ENCODE measurements at places on chromosomes 3 and 15. TPM values are rescaled to one million over a fixed set of nuclear protein-coding genes. Genes with fewer than 3 reads are reported as not detected.

CCR2 gene
- total RNA-seq: 0.14 TPM

MINAR1 gene
- total RNA-seq: 2.3 TPM

COMMD2 gene
- total RNA-seq: 15.1 TPM

DNA sequence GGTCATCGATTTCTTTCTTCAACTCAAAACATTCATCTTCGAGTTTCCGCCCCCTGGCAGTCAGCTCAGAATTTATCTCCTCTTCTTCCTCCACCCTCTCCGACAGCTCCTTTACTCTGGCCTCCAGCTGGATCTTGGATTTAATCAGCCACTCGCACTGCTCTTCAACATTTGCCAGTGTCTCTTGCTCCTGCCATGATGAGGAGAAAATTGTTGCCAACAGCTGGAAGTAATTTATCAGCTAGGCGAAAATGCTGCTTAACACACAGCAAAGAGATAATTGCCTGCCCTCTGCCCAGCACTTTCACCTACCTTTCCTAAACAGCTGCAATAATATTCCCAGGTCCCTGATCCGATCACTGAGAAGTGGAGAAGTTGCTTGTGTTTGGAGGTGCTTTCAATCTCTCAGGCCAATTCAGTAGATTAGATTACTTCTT is 69.3 kb downstream of the MYH15 start:
- H3K27ac ChIP-seq: no peak overlapping the region
- no peaks in the 10 kb centered on the region for H3K4me1 ChIP-seq
- H3K36me3 ChIP-seq: no peaks in the 10 kb centered on the region
- no peak for DNase-seq
- no peaks in the 10 kb centered on the region for H3K27me3 ChIP-seq

DNA sequence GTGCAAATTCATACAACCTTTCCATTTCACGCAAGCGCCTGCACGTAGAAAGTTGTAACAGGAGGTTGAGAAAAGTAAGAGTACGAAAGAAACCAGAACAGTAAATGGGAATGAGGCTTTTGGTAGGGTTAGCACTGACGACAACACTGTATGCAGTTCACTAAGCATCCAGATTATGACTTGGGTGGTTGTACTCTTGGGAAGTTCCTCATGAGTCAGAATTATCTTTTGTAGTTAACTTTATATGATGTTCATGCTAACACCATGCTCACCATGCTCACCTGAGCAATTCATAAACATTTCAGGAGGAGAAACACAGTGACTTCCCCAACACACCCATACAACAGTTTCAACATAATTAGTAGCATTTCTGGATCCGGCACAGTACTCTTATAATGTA is 3.0 kb upstream of the LPP start:
- H3K4me1 ChIP-seq: no peaks in the 10 kb centered on the region
- DNase-seq: no peak
- no peak overlapping the region for H3K4me3 ChIP-seq
- no peaks in the 10 kb centered on the region for H3K36me3 ChIP-seq
- no peaks in the 10 kb centered on the region for H3K27me3 ChIP-seq

- no peak overlapping the region for H3K4me3 ChIP-seq
- no peaks in the 10 kb centered on the region for H3K36me3 ChIP-seq
- no peaks in the 10 kb centered on the region for H3K4me1 ChIP-seq
- DNase-seq: no peak
- no peak overlapping the region for H3K27ac ChIP-seq
These were observed 10.2 kb upstream of the FGF7 start for GRCh38 chr15:49412797-49413196.

DNA sequence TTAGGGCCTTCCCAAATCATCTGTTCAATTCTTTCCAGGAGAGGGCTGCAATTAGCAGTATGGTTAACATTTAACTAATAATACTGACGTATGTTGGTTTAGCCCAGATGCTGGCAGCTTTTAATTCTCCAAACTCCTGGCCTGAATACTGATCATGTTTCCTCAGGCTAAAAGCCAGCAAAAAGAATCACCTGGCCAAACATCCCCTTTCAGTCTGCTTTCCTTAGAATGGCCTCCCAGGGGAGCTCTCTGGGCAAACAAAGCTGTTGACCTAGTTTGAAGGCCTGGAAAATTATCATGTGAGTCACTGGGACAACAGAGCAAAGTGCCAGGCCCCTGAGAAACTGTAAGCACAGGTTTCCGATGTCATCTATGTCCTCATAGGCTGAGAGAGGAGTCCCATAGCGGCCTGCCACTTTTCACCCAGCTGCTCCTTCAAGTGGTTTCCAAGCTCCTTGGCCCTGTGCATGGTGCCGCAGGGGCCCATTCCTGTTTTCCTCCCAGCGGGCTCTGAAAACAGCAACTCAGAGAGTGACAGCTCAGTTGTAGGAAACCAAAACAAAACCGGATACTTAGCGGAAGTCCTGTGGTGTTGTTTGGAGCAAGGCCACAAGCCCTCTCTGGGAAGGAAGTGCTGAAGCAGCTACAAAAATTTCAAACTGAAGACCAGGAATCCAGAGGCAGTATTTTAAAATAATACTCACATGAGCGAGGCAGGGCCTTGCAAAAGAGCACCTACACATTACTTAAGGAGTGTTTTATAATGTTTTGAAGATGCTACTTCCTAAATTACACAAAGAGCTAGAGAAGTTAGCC is 36.5 kb upstream of the RAB11A start:
- peaks cover 21% of the 10 kb centered on the region for H3K4me1 ChIP-seq
- peak overlapping the region; percentile 84 for H3K27ac ChIP-seq
- H3K36me3 ChIP-seq: no peaks in the 10 kb centered on the region
- DNase-seq: peak; percentile 79
- no peaks in the 10 kb centered on the region for H3K27me3 ChIP-seq
- H3K4me3 ChIP-seq: no peak overlapping the region

- H3K27me3 ChIP-seq: no peaks in the 10 kb centered on the region
- H3K27ac ChIP-seq: no peak overlapping the region
- H3K4me1 ChIP-seq: no peaks in the 10 kb centered on the region
These were observed 42.1 kb downstream of the SAXO2 start for GRCh38 chr15:82304778-82305090.

DNA sequence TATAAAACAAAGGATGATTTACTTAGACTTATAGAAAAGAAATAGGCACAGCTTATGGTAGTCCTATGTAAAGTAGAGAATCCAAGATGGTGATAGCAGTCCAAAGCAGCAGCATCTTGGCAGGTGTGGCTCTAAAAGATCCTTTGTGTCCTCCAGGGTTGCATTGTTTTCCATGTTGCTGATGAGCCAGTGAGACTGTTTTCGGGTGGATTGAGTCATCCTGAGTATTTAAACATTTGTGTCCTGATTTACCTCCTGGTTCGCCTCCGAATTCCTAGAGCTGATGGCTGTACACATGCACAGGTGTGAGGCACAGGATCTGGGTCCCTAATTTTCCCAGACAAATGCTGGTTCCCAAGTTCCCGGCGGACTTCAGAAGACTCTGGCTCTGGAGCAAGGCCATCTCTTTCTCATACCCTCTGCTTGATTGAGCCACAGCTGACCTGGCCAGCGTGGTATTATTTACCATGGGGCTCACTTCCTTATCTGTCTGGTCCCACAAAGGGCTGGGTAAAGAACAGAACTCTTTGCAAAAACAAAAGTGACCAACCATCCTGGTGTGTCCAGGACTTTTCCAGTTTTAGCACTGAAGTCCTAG is 51.0 kb downstream of the ARNT2 start:
- no peak overlapping the region for H3K4me3 ChIP-seq
- H3K4me1 ChIP-seq: no peaks in the 10 kb centered on the region
- H3K27me3 ChIP-seq: no peaks in the 10 kb centered on the region
- no peak for DNase-seq

DNA sequence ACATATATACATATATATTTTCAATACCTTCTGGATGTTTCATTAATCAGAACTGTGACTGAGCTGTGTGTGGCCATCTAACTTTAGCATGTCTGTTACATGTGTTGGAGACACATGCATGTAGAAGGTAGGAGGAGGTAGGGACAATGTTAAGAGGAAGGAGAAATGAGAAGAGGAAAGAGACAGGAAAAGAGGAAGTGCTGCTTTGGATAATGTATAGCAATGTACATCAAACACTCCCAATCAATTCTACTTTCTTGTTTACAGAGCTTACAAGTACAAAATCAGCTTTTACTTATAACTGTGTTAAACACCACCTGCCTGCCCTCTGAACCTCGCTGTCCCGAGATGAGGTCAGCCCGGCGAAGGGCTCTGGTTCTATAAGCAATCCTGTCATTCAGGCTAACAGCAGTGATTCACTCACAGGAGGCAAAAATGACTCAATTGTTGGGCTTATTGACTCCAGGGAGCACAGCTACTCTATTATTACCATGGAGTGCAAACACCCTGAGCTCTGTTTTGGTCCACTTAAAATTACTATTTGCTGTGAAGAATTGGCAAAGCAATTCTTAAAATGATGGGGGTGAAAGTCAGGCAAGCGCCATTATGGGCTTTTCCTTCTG is 188.9 kb downstream of the MEIS2 start:
- H3K36me3 ChIP-seq: no peaks in the 10 kb centered on the region
- no peak for DNase-seq
- no peaks in the 10 kb centered on the region for H3K27me3 ChIP-seq
- H3K27ac ChIP-seq: no peak overlapping the region
